CD4-positive, alpha-beta T cell treated with Interleukin-6 at 100 ng/mL for 8 hours (primary cell): ENCODE measurements at places on chromosomes 3 and 15.

GRCh38 chr3:146501752-146502151 lies 32.4 kb upstream of the PLSCR2 start:
- no peak for DNase-seq

DNA sequence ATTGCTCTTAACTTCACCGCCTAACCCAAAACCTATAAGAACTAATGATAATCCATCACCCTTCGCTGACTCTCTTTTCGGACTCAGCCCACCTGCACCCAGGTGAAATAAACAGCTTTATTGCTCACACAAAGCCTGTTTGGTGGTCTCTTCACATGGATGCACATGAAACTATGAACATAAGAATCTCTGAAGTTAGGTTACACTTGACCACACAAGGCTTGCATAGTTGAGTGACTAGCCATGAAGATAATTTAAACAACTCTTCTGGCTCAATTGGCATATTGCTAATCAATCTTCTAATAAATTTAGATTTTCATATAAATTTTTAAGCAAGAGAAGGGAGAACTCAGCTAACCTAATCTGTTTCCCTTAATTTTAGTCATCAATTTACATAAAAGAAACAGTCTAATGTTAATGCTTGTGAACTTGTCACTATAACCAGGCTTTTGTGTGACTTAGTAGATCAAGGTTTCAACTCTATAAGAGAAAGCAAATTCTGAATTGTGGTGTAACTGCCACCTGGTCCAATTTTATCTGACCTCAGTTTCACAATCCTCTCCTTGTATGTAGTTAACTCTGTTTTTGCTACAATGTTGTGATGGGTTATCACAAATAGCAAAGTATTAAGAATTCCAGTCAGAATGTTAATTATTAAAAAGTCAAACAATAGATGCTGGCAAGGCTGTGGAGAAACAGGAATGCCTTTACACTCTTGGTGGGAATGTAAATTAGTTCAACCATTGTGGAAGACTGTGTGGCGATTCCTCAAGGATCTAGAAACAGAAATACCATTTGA lies 82.0 kb downstream of the HHLA2 start:
- DNase-seq: no peak

DNA sequence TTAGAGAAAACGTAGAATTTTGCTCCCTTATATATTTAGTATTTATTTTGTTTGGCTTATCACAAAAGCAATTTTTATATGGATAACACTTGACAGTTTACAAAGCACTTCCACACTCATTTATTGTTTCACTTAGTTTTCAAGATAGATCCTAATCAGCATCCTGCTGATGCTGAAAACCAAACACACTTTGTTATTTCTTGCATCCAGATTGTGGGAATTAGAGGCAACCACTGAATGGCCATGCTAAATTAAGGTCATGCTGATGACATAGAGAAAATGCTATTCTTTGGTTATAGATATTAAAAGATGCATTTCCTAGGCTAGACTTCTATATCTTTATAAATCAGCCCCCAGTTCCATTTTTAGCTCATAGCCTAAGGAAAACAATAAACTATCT lies 474.1 kb upstream of the KCNMB2 start:
- no peak for DNase-seq

DNA sequence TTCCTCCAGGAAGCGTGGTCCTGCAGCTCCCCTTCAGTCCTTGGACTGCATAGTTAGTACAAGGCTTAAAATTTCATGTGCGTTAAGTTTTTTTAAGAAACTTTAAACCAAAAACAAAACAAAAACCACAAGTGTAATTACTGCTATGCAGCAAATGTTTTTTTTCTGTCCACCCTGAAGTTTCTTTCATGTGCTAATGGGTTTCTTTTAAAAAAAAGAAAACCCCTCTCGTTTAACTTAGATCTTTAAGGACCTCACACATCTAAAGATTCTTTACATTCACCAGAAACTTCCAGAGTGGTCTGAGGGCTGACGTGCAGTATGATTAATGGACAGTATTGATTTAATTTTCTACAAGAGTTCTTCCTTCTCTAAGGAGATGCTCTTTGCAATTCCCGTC lies 72.0 kb upstream of the PYGO1 start:
- DNase-seq: no peak

DNA sequence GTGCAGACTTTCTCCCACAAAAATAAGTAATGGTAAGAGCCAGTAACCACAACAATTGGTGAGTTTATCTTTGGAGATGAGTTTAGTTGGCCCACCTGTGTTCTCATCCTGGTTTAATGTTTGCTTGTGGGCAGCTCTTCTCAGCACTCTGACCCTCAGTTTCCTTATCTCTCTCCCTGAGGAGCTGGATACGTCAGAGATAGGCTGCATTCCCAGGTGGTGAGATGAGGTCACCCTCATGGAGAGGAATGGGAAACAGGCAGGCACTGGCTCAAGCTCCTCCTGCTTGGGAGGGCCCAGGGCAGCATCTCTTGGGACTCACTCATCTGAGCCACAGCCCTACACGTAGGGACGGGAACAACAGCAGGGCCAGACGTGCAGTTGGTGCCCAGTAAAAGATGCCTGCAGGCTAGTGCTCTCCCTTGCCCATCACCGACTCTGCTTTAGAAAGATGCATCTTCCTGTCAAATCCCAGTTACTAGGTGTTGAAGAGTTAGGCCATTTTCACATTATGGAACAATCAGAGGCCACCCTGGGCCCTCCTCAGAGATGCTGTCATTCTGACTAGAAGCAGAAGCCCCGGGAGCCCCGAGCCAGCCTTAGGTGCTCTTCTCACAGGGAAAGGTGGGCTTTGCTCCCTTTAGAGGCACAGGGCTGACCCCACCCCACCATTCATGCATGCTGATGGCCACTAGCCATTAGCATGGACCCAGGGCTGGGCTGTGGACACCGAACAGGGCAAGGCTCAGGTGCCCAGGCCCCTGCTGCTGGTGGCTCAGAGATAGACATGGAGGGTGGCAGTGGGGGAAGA lies 59.7 kb downstream of the GRIP2 start:
- no peak for DNase-seq

DNA sequence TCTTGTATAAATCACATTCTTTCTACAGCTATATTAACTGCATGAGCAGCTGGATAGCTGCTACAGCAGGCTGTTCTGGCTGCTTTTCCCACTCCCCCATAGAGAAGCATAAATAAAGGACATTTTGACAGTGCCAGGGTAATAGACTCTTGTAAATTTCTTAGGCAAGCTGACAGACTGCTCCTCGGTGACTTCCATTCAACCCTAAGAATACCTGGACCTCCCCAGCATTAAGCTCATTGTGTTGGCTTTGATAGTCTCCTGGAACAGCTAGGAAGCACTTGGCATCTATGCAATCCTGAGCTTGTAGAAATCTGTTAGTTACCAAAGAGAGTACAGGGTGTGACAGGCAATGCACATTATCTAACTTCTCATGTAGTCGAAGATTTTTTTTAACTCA lies 475.4 kb downstream of the AGBL1 start:
- DNase-seq: no peak

DNA sequence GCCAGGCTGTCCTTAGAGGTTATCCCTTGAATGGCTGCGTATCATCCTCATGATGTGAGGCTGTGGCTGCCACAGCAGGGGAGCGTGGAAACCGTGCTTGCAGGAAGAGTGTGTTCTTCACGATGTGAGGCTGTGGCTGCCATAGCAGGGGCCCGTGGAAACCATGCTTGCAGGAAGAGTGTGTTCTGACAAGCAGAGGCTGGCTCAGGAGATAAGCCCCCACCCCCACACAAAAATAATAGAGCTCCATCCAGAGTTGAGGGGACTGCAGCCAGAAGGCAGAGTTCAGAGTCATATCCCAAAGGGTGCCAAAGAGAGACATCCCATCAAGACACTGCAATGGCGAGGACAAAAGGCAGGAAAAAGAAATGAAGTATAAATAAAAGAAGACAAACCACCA lies 22.6 kb upstream of the BDH1 start:
- no peak for DNase-seq

- no peak for DNase-seq
Observed at GRCh38 chr3:38581774-38582173, 67.7 kb downstream of the SCN5A start.

DNA sequence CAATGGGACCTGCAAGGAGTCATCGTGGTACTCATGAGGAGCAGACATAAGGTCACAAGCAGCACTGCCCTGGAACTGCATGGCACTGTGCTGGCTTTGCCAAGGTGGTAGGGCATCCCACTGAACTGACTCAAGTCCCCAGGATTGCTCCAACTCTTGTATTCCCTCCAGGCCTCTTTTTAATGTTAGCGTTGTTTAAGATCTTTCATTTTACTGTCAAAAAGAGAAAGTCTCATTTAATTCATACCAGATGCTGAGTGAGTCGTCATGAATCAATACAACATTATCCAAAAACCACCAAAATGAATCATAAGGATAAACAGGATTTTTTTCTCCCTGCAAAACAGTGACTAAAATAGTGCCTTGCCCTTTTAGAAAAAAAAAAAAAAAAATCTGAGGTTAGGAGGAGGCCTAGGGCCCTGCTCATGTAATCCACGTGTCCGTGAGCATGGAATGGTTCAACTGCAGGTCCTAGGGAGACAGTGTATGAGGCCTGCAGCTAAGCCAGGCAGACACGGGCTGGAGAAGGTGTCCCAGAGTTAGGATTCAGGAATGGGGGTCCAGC lies 36.7 kb upstream of the BLM start:
- no peak for DNase-seq

GRCh38 chr15:52808996-52809395 lies 18.9 kb upstream of the ONECUT1 start:
- no peak for DNase-seq

DNA sequence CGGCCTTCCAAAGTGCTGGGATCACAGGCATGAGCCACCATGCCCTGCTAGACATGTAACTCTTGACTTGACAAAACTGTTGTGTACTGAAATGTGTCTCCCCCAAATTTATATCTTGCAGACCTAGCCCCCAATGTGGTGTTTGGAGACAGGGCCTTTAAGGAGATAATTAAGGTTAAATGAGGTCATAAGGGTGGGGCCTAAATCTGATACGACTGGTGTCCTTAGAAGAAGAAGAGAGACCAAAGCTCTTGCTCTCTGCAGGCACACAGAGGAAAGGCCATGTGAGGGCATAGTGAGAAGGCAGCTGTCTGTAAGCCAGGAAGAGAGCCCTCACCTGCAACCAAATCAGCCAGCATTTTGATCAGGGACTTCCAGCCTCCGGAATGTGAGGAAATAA lies 361.3 kb downstream of the SV2B start:
- no peak for DNase-seq

GRCh38 chr15:89192136-89192535 lies 29.2 kb downstream of the RLBP1 start:
- DNase-seq: no peak

DNA sequence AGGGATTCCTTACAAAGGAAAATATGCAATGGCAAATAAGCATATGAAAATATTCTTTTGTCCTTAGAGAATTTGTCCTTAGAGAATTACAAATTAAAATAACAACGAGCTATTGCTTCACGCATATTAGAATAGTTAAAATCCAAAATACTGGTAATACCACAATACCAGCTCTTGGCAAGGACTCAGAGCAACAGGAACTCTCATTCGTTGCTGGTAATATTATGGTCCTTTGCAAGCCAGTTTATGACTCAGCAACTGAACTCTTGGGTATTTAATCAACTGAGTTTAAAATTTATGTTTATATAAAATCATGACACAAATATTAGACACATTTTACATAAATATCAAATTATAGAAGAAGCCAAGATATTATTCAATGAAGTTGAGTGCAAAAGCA lies 1730.4 kb downstream of the SI start:
- no peak for DNase-seq

DNA sequence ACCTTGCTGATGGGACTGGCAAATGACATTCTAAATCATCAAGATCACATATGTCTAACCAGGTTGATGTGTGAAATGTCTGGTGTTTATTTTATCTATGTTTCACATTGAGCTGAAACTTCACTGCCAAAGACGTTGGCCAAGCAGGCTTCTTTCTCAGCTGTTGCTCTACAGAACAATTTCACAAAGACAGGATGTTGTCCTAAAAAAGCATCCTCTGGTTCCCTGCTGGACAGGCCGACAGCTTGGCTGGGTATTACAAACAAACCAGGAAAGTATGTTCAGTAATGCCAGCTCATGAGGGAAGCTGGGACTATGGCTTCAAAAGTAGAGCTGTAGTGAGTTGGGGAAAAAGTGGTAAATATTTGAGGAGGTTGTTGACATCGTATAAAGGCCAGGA lies 179.4 kb downstream of the FAM43A start:
- DNase-seq: no peak

- DNase-seq: no peak
Observed at GRCh38 chr3:27366062-27366591, 3.1 kb downstream of the NEK10 start.

- DNase-seq: no peak
Observed at GRCh38 chr3:11201251-11202019, 47.1 kb downstream of the HRH1 start.

- DNase-seq: no peak
Observed at GRCh38 chr3:107562969-107563529, 40.3 kb downstream of the BBX start.

- no peak for DNase-seq
Observed at GRCh38 chr15:66955871-66956585, 109.4 kb upstream of the SMAD3 start.

DNA sequence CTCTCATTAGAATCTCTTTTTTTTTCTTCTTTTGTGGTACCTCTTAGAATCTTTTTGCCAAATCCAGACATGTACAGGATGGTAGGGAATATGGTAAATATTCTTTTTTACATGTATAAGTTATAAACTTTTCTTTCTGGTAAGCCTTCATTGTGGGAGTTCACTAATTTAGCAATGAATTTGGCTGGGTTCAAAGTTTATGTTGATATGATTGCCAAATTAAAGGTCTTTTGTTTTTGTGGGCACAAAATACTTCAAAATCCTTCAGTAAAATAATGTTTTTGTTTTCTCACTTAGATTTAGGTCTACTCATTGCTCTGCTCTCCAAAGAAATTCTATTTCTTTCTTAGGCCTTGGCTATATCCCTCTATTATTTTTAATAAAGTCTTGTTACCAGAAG lies 1405.9 kb upstream of the ALCAM start:
- no peak for DNase-seq

DNA sequence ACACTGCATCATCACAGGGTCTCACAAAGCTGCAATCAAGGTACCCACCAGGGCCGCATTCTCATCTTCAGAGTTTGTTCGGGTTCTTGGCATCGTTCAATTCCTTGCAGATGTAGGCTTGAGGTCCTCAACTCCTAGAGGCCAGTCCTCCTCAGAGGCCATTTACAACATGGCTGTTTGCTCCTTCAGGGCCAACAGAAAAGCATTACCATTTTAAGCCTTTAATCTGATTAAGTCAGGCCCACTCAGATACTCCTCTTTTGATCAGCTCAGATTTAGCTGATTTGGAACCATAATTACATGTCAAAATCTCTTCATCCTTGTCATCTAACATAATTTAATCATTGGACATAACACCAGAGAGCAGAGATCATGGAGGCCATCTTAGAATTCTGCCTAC lies 55.4 kb downstream of the BFSP2 start:
- DNase-seq: no peak

DNA sequence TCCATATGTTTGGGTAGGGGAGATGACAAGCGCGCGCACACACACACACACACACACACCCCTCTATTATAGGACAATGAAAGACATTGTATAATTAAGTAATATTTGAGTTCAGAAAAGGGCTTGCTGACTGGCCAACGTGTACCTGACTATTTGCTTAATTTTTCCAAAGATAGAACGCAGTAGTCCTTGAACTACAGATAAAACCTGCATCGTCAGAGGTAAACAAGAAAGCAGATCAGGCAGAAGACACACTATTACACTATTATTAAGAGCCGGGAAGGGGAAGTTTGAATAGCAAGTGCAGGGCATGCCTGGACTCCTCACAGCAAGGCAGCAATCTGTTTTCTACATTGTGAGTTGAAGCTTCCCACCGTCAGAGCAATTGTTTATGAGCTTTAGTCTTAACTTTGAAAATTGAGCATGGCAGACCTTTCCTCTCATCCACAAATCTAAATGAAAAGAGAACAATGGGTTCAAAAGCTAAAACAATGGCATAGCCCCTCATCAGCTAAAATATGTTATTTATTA lies 427.7 kb downstream of the GABRG3 start:
- DNase-seq: no peak
